ENCODE measurements at places on chromosomes 7 and 10.

DNA sequence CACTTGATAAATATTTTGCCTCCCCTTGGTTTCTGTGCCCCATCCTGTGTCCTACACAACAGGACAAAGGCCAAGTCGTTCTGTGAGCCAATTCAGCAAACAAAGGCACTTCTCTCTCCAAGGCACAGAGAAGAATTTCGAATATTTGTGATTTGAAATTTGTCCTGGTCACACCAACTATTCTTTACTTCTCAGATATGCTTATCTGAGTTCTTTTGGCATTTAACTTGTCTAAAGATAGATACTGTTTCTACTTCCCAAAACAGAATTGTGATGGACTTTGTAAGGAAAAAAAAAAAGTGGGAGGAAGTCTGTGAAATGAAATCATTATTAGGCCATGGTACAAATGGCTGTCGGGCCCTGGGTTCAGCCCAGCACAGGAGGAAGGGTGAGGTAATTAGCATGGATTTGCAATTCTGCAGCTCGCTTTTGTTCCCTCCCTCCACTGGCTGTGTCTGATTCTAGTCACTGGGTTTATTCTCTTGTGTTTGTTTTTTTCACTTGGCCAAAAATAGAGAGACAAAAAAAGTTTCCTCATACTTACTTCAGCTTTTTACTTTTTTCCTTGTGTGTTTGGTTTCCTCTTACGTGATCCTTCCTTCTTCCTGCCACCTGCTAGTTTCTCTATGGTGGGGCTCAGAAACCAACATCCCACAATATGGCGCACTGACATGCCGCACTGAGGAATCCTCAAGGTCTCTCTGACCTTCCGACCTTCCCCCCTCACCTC lies 108.2 kb upstream of the MKLN1 start:
- DNase-seq = no peak

DNA sequence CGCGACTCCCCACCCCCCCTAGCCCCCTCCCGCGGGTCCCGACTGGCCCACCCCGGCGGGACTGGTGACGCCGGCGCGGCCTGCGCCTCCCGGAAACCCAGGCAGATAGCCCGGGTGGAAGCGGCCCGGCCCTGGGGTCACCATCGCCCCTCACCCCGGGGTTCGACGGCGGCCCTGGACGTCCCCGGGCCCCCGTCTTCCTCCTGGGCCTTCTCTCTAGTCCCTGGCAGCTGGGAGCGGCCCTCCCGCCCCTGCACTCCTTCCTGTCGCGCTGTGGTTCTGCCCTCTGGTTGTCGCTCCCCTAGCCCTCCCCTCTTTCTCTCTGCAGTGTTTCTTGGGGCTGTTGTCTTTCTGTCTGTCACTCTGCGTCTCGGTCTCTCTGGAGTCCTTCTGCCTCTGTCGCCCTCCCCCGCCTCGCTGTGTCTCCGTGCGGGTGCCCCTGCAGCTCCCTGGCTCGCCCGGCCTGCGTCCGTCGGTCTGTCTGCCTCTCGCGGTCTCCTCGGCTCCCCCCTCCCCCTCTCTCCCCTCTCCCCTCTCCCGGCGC lies 90.5 kb upstream of the PAX2 start:
- no peak for DNase-seq

DNA sequence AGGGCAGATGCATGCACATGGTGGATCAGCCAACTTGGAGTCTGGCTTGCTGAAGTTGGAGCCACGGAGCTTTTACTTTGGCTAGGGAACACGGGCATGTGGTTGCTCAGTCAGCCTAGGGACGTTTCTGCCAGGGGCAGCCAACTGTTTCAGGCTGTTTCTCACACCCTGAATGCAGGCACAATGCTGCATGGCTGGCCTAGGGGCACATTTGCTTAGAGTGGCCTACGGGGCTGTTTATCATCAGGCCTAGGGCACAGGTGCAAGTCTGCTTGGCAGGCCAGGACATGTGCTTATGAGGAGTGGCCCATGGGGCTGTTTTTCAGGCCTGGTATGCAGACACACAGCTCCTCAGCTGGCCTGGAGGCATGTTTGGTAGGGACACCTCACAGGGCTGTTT lies 107.4 kb downstream of the GSAP start:
- no peak for DNase-seq

GRCh38 chr10:90417029-90417428 lies 440.8 kb downstream of the HTR7 start:
- DNase-seq = no peak

GRCh38 chr10:92242910-92243671 lies 47.8 kb downstream of the CPEB3 start:
- DNase-seq = peak; percentile 40

DNA sequence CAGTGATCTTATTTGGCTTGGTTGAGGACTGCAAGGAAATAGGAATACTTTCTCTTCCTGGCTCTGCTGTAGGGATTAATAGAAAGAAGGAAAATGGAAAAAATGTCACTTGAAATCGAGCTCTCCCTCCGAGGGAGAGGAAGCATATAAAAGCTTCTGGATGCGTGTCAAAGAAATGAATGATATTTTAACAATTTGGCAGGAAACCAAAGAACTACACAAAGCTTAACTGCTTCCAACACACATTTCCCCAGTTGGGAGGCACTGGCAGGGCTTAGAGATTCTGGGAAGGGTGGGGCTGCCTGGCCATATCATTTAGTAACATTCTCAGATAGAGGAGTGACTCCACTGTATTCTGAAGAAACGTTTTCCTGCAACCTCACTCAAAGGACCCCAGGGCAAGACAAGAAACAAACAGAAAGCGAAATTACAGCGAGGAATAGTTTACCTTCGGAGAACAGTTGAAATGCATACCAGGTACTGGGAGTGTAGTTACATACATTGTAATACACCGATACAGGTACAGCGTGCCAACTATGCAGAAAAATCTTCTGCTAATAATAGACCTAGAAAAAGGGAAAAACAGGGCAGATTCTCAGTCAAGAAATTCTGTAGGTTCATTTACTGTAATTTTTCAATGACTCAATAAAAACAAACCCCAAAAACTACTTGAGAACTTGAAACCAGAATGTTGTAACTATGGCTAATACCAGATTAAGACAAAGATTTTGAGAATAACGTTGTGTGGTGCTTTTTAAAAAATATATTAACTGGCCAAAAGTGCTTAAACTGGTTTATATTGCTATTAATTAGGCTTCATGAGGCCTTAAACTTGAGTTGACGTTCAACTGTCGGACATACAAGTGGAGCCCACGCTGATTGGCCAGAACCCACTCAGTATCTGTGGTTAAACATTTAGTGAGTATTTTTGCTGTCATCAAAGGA lies 75.7 kb upstream of the ASAH2 start:
- DNase-seq = no peak

GRCh38 chr7:154383045-154383444 lies 330.8 kb downstream of the DPP6 start:
- DNase-seq = no peak

DNA sequence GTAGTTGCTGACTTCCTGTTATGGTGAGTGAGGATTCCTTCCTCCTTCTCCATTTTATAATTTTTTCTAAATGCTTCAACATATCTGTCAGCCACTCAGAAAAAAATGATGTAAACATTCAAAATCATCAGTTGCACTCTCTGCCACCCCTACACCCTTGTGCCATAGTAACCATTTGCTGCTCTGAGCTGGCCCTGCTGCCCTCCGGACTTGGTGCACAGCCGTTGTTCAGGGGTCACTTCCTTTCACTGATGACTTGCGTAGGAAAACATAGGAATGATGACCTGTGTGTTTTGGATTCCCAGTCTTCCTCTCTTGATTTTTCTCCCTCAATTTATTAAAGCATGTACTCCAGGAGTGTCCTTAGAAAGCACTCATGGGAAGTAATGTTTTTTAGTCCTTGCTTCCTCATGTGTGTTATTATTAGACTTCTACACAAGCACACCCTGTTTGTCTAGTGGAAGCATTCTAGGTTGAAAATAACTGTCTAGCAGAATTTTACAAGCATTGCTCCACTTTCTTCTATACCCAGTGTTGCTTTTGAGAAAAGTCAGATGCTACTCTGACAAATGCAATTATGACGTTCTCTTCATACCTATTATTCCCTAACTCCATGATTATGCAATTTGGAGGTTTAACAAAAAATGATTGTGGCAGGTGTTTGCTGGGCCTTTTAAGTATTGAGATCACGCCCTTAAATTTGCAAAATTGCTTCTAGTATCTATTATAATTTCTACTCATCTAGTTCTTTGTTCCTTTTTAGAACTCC lies 62.6 kb upstream of the MTPN start:
- DNase-seq = peak; percentile 48

GRCh38 chr7:151087245-151088018 lies 1.2 kb downstream of the AGAP3 start:
- peak; percentile 54 for DNase-seq

GRCh38 chr7:22117222-22117621 lies 171.5 kb upstream of the CDCA7L start:
- no peak for DNase-seq

GRCh38 chr7:109449760-109450159 lies 880.1 kb downstream of the DNAJB9 start:
- no peak for DNase-seq

GRCh38 chr7:41065663-41066062 lies 637.2 kb downstream of the INHBA start:
- no peak for DNase-seq

- no peak for DNase-seq
Measured at GRCh38 chr7:71752171-71752935, 620.4 kb downstream of the GALNT17 start.

- DNase-seq = no peak
Measured at GRCh38 chr7:135088566-135088965, 59.3 kb upstream of the TMEM140 start.

- DNase-seq = no peak
Measured at GRCh38 chr10:124569623-124570470, 108.2 kb downstream of the LHPP start.

- no peak for DNase-seq
Measured at GRCh38 chr7:21891291-21891690, 54.4 kb downstream of the CDCA7L start.

GRCh38 chr7:34759477-34760125 lies 101.6 kb downstream of the NPSR1 start:
- DNase-seq = peak; percentile 4

DNA sequence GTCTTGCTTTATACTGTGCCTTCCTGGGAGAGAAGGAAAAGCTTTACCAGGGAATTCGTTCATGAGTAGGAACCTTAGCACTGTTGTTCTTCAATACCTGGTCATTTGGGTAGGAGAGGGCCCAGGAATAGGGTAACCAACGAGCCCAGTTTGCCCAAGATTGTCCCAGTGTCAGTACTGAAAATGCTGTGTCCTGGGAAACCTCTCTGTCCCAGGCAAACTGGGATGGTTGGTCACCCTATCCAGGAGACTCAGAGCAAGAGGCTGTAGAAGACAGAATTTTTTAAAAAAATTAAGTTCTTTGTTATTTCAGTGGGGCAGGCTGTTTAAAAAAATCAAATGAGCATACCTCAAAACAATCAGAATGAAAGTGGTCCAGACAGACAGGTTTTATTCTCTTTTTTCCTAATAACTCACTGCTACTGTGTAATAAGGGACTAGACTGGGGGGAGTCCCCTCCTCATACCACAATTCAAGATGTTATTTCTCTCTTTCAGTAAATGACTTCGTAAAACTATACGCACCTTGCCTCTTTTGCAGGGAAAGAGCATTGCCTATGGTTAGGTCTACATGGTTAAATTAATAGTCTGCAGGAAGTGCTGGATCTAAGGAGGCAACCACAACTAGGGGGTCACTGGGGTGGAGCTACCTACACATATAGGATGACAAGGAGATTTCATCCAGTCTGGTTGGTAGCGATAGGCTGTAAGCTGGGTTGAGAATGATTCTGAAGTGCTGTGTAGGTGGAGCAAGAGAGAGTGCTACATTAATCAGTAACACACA lies 41.1 kb upstream of the FAM133B start:
- no peak for DNase-seq

GRCh38 chr7:156829669-156830336 lies 63.2 kb downstream of the LMBR1 start:
- DNase-seq = no peak

- no peak for DNase-seq
Measured at GRCh38 chr7:18257711-18258110, 230.1 kb upstream of the PRPS1L1 start.

DNA sequence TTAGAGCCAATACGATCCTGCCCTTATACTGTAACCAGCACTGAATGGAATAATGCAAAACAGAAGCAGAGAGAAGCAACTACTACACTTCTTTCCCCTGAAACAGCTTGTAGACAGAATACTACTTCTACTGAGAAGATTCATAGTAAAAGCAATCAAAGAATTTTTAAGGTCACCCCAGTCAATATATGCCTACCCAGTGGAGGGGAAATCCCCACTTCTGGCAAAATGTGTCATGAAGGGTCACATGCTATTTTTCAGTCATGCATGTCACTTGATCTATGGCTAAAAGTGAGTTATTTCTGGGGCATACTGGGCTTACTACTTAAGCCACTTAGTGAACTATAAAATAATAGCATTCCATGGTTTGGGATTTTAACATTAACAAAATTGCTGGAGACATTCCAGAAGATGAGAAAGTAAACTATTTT lies 25.6 kb downstream of the IRF5 start:
- DNase-seq = no peak

- no peak for DNase-seq
Measured at GRCh38 chr7:110386913-110387312, 704.0 kb upstream of the LRRN3 start.

DNA sequence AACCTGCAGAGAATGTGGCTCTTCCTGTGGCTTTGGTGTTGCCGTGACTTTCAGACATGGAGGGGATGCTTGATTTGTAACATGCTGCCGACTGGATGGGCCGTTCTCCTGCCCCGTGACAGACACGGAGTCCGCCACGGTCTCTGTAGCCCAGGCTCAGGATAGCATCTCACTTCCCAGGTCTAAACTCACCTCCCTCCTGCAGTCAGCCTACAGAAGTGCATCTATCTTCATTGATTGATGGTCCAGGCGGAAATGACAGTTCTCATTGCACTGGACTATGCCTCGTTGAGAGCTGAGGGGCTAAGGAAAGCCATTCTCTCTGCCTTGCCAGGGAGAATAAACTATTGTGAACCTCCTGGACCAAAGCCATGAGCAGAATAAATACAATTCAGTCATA lies 77.5 kb downstream of the CHN2 start:
- DNase-seq = no peak

Measured in COR-L47 (cell line).